ENCODE measurements at places on chromosomes 3 and 15.
A peak's percentile ranks its signal among the peaks of the same experiment; 100 is the strongest.

DNA sequence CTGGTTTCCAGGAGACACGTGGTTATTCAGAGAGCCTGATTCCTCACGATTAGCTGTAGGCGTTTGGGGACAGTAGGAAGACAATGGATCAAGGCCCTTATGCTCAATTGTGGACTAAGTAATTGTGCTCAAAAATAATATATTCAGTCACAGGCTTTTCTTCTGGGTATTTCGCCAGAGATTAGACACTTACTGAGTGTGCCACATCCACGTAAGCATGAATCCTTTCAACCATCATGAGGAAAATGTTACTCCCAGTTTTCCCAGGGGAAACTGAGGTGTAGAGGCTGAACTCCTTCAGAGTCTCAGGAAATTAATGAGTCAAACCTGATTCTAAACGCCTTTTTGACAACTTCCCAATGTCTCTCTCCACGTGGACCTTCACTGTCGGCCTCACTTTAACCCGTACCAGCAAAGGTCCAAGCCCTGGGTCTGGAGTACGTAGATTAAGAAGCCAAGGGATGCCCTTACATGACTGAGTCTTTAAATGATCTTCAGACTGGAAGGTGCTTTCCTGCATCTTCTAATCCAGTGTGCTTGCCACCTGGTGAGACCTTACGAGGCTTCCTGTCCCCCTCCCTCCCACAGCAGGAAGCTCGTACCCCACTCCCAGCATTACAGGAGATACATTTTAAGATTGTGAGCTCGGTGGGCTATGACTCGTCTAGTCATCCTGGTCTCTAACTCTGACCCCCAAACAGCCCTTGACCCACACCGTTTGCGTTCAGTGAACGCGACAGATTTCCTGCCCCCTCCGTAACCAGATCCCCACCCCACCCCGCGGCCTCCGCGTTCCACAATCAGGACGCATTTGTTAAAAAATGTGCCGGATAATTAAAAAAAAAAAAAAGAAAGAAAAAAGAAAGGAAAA lies 1.7 kb downstream of the PKM start:
- DNase-seq = no peak

DNA sequence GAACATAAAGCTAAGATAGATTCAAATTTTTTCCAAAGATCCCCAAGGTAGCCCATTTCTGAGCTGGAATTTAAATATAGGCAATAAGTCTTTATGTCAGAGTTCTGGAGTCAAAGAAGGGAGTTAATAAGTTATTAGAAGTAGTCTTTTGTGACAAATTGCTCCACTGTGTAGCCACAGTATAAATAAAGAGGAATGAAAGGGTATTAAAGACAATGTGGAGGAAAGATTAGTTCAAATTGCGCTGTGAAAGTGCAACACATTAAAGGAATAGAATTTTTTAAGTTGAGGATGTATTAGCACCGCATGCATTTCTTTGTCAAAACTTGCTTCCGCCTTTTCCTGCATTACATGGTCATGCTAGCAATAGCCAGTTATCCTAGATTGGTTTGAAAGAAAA lies 666.6 kb upstream of the CCDC54 start:
- DNase-seq = no peak

DNA sequence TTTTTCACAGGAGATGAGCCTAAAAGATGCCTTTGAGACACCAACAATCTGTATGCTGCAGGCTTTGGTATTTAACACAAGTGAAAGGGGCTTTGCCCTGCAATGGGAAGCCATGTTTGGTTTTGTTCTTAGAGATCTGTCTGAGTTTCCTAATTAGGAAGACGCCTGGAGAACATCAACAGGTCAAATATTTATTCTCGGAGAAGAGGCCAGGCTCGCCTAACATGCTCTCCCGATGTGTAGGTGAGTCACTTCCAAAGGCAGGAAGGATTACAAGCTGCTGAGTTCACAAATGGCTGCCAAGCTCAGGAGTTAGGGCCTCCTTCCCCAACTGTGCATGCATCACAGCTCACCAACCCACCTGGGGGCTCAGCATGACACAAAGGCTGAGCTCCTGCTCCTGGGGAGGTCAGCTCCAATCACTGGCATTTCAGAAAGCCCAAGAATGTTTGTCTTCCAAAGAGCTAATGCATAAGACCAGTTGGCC lies 119.5 kb upstream of the PRICKLE2 start:
- DNase-seq = peak; percentile 60

DNA sequence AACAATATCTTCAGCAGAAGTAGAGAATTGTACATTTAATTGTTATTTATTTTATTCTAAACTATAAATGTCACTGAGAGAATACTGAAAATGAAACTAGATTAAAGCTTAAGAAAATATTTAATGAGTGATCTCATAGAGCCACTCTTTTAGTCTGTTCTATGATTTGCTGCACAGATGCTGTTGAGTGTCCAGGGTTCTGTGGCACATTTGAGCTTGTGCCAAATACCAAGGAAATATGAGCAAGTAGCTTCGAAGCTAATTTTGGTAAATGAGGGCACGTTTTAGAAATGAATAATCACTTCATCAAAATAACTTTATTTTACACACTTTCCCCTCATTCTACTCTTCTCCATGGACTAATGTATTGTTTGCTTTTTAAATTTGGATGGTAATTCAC lies 53.6 kb upstream of the THRB start:
- DNase-seq = no peak

DNA sequence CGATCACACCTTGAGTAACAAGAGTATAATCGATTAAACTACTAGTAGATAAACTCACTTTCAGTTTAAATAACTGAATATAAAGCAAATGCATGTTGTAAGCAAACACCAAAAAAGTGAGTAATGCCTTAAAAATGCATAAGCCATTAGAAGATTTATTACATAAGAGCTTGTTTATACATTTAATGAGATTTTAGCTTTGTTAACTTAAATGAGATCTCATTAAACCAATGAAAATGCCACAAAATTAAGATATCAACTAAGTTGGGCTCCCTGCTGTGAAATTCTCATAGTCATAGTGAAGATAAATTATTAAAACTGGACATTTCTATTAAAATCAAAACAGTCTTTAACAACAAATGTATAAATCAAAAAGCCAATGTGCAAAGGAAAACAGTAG lies 701.2 kb downstream of the NLGN1 start:
- no peak for DNase-seq

DNA sequence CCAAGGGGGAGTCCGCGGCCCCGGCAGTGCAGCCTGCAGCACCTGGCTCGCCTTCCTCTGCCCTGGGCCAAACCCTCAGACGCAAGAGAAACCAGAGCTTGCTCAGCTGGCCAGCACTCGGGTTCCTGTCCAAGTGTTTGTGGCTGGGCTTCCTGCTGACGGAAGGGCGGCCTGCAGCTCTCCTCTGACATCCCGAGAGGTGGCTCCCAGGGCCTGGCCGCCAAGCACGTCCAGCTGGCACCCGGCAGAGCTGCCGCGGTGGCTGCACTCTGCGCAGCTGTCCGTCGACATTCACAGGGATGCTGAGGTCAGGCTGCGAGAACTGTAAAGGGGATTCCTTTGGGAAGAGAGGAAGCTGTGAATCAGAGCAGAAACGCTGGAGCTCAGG lies 85.6 kb downstream of the CPN2 start:
- no peak for DNase-seq

DNA sequence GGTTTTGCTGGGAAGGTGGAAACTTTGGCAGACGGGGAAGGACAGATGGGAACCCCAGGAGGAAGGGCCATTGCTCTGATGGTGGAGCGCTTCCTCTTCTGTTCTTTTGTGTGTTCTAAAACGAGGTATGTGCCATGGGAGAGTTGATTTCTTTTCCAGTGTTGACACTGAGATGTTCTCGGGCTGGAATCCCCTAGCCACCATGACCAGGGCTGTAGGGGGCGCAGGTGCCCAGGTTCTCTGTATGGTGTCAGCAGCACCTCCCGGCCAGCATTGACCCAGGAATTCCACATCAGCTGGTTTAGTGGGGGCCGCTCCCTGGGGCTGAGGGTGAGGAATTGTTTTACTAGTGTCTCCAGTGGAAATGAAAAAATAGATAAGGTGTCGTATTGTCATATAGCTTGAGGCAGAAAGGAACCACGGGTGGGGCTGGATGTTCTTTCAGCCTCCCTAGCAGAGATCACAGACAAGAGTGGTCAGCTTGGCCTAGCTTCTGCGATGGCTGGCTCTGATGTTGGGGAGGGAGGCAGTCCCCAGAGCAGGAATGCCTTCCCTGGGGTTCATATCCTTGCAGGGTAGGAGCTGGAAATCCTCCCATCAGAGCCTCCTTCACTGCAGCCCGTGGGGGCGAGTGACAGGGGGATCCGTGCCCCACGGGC lies 34.2 kb upstream of the ACAD9 start:
- no peak for DNase-seq

- DNase-seq = no peak
These were observed 5.5 kb downstream of the RNU5B-1 start for GRCh38 chr15:65309882-65310418.

DNA sequence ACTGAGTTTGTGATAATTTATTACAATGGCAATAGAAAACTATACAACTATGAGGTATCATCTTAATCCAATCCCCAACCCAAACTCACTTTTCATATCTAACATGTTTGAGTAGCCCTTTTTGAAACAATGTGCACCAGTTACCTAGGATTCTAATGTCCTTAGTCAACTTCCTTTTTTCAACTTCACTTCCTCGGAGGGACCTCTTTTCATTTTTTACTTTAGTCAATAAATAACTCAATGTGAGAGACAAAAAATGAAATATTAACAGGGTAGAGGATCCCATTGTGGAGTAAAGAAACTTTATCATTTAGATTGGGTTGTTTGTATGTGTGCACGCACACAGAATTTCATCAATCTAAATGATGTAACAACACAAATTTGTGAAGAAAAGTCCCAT lies 193.6 kb upstream of the LRRC3B start:
- no peak for DNase-seq

- no peak for DNase-seq
These were observed 13.5 kb downstream of the TBC1D2B start for GRCh38 chr15:78063970-78064385.

DNA sequence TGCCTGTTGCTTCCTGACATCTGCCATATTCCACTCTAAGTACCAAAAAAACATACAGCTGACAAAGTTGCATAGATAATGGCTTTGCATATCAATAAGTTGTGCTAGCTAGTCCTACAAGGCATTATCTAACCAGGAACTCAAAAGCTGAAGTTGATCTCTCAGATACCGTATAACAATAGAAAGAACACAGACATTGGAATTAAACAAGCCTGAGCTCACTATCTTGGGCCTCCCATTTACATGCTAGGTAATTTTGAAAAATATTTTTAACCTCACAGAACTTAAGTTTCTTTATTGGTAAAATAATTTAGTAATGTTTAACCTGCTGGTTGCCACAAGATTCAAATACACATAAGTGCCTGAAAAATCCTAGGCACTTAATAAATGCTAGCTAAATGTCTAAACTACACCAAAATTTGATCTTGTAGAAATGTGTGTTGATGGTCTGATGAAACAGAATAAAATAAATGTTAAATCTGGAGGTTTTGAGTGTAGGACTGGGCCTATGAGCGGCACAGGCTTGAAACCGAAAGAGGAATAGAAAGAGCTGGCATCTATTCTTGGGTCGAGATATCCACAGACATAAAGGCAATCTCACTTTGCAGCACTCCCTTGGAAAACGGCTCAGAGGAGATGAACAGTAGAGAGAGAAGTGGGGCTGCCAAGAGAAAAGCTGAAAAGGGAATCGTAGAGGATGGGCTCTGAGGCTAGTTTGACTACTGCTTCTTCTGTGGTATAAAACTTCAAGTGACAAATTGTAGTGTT lies 29.9 kb upstream of the TTC14 start:
- no peak for DNase-seq

GRCh38 chr3:100173961-100174360 lies 59.7 kb upstream of the FILIP1L start:
- no peak for DNase-seq

DNA sequence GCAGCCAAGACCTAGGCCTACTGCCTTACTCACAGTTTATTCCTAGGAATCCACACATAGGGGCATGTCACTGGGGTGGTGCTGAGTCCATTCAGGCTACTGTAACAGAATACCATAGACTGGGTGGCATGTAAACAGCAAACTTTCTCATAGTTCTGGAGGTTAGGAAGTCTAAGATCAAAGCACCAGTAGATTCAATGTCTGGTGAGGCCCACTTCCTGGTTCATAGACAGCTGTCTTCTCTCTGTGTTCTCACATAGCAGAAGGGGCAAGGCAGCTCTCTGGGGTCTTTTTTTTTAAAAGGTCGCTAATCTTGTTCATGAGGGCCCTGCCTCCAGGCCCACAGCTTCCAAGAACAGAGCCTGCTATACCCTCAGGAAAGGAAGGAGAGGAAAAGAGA lies 113.9 kb upstream of the MANF start:
- no peak for DNase-seq

GRCh38 chr3:69811452-69812401 lies 72.5 kb downstream of the MITF start:
- DNase-seq = no peak

DNA sequence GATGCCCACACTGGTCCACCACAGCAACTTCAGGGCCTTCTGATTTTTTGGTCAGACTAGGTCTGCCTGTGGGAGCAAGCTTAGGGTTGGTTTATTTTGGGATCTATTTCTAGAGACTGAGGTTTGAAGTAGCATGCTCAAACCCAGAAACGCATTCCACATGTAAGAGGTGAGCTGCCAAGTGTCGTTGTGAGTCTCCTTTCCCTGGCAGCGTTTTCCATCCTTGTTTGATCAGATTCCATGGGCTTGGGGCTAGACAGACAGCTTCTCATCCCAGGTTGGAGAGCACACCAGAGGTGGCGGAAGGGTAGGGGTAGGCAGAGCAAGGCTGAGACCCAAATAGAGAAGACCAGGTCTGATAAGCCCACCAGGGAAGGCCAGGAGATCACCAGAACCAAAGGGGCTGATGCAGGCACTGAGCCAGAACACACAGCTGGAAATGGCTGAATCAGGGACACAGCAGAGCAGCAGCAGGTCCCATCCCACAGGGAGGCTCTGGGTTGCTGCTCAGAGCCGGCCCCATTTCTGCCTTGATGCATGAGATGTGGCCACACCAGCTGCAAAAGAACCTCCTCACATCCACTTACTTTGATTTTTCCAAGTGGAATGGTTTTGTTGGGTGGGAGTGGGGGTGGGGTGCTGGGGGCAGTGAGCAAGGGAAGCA lies 186.8 kb downstream of the THSD4 start:
- DNase-seq = no peak

DNA sequence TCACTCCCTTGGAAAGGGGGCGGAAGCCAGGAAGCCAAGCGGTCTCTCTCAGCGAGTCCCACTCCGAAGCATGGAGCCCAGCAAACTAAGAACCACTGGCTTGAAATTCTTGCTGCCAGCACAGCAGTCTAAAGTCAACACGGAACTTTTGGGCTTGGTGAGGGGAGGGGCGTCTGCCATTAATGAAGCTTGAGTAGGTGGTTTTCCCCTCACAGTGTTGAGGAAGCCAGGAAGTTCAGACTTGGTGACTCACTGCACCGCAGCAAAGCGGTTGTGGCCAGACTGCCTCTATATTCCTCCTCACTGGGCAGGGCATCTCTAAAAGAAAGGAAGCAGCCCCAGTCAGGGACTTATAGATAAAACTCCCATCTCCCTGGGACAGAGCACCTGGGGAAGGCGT lies 665.4 kb upstream of the CBLB start:
- DNase-seq = no peak

DNA sequence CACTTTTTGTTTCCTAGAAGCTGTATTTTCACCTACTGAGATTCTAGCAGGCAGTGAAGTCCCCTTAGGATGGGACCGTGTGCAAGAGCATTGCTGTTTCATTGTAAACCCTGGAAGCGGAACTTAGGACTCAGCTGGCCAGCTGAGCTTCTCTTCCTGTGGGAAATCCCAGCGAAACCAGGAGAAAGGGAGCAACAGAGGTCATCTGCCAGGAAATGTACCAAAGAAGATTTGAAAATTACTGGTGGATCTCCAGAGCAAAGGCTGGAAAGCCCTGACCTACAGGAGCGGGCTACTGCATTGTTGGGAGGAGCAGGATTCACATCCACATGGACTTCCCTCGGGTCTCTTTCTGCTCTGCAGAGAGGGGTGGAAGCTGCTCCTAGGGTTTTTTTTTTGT lies 7.6 kb upstream of the ADPRH start:
- DNase-seq = no peak

Measured in NT2/D1 (cell line).